ENCODE measurements at places on chromosomes 3 and 15.
A peak's percentile ranks its signal among the peaks of the same experiment; 100 is the strongest.

GRCh38 chr3:194286375-194287146 is 64.6 kb downstream of the CPN2 start:
- no peak for DNase-seq

- no peak for DNase-seq
Measured at GRCh38 chr3:150978566-150979148, 6.1 kb upstream of the CLRN1 start.

GRCh38 chr15:75531041-75531450 is 48.1 kb downstream of the PTPN9 start:
- no peak for DNase-seq

DNA sequence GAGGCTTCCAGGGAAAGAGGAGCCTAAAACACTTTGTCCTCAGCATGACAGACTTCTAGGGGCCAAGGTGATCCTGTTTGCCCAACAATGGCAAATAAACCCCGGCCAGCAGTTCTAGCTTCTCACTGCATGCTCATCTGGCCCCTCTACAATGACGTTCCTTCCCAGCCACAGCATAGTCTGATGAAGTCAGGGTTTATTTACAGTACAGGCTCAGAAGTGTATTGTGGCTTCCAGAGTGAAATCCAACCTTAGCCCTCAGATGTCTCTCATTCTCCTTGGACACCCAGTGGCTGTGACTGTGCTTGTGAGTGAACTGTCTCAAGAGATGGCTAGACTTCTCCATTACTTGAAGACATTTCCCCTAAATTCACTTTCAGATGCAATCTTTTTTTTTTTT is 40.8 kb downstream of the BFSP2 start:
- no peak for DNase-seq

DNA sequence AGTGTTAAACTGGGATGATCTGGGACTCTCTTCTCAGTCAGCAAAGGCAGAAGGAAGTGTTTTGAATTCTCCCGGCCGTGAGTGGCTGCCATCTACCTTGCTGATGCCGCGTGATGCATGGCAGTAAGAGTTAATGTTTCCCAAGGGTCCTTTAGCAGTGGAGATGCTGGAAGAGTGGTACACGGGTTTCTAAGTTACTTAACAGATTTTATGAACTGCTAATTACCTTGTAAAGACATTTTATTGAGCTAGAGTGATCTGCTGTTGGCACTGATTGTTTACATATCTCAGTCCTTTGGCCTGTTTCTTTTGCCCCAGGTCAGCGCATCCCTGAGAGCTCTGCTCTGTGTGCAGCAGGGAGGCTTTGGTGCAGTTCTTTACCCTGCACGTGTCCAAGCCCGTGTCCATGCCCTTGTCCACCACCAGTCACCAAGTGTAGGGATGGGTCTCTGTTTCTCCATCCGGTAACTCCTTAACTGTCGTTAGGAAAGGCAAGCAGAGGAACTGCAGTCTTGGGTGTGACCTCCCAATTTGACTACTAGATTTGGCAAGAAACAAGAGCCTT is 172.3 kb downstream of the SLCO3A1 start:
- DNase-seq, result no peak

DNA sequence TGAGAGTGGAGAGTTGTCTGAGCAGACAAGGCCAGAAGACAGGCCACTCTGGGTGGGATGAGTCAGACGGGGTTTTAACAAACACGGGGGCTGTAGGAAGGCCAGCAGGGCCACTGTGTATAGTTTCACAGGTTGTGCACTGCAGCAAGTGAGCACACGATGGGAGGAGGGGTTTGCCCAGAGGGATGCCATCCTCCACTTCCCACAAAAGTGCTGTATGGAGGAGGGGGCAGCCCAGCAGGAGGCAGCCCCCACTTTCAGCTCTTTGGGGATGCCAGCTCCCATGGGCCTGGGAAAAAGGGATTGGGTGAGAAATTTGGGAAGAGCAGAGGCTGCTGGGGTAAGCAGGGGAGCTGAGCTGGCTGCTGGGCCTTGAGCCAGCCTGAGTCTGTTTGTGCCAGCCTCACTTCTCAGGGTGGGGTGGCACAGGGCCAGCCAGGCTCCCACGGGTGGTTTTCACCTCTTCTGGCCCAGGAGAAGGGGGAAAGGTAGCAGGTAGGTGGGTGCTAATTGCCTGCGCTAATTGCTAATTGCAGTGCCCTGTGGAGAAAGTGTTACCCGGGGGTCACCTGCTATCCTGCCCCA is 6.7 kb downstream of the ZBTB47 start:
- no peak for DNase-seq

GRCh38 chr3:47427866-47428265 is 47.0 kb downstream of the PTPN23 start:
- DNase-seq, result no peak

GRCh38 chr3:99172736-99173657 is 271.5 kb upstream of the DCBLD2 start:
- peak; percentile 10 for DNase-seq

DNA sequence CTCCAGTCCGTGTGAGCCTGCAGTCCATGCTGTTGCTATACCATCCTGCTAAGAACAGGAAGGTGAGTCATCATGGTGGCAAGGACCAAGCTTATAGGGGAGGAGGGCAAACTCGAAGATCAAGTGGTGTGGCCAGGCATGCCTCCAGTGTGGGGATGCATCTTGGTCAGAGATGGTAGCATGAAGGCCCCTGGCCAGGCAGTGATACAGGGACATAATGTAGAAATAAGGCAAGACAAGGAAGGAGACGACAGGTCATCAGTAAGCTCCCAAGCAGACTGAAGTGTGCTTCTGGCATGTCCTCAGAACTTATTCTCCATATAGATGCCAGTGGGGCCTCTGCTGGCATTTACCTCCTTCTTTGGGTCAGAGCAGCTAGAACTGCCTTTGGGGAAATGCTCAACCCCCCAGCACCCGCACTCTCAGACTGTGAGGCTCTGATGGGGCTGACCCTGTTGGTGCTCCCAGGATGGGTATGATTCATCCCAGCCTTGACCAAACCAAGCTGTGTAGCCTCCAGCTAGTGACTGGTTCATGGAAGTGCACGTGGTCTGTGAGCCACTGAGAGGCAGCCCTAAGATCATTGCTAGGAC is 52.5 kb upstream of the ATP2B2 start:
- no peak for DNase-seq

- DNase-seq, result no peak
Measured at GRCh38 chr3:105255350-105255749, 111.4 kb upstream of the ALCAM start.

DNA sequence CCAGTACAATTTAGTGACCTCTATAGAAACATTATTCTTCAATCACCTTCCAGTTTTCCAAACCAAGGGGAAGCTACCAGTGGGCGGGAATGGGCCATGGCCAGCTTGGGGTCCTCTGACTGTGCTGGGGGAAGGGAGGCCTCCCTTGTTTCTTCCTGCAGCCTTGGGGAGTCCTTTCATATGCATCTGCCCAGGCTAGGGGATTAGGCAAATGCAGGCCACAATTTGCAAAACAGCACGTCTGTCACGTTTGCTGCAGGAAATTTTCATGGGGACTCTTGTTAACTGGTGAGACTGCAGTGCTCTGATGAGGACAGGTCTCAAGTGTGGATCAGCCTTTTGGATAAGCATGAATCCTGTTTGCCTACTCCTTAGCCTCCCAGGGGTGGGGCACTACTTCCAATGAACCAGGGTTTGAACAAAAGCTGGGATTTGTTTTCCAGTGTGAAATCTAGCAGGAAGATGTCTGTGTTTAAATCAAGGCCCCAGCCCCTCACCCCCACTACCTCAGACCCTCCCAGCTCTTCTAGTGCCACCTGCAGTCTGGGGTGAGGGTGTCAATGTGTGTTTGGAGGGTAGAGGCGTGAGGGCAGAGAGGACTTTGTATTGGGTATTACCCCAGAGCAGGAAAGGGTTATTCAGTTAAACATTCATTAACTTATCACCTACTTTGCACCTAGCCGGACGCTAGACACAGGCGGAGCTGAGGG is 219.9 kb downstream of the OPA1 start:
- no peak for DNase-seq

DNA sequence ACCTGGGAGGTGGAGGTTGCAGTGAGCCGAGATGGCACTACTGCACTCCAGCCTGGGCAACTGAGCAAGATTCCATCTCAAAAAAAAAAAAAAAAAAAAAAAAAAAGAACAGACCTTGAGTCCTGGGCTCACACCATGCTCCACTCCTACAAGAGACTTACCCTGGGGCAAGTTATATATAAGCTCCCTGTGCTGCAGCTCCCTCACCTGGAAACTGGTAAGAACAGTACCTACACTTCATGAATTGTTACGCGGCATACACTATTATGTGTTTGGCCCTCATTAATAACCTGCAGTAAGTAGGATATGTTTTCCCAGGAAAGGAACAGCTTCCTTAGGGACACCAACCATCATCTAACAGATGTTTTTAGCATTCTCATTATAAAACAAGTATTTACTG is 119.6 kb downstream of the FMN1 start:
- DNase-seq, result no peak

- no peak for DNase-seq
Measured at GRCh38 chr3:22988566-22988965, 214.6 kb upstream of the UBE2E2 start.

GRCh38 chr3:148535001-148535400 is 162.7 kb upstream of the AGTR1 start:
- no peak for DNase-seq

- DNase-seq, result no peak
Measured at GRCh38 chr3:57150113-57150581, 15.0 kb downstream of the IL17RD start.

DNA sequence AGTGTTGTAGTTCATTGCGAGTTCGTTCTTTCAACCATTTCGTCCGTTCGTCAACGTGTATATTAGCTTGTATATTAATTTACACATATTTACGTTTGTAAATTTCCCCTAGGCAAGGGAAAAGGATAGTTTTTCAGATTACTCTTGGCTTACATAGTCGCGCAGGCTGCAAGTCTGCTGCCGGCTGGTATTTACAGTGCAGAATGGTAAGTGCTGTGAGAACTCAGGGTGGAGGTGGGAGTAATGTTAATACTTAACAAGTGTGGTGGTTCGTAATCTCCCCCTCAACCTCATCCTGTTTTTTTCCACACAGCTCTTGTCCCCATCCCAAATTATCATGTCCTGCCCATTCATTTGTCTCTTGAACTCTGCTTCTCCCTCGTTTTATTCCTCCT is 766 bp downstream of the FAM98B start:
- no peak for DNase-seq

- DNase-seq, result no peak
Measured at GRCh38 chr3:119091936-119092677, 53.9 kb upstream of the TEX55 start.

GRCh38 chr15:83278191-83278590 is 6.3 kb downstream of the BNC1 start:
- DNase-seq, result no peak

GRCh38 chr3:32577174-32577573 is 6.5 kb upstream of the DYNC1LI1 start:
- no peak for DNase-seq

GRCh38 chr3:154040283-154040682 is 80.9 kb upstream of the ARHGEF26 start:
- no peak for DNase-seq

- DNase-seq, result no peak
Measured at GRCh38 chr3:72862314-72863090, 14.3 kb upstream of the SHQ1 start.

DNA sequence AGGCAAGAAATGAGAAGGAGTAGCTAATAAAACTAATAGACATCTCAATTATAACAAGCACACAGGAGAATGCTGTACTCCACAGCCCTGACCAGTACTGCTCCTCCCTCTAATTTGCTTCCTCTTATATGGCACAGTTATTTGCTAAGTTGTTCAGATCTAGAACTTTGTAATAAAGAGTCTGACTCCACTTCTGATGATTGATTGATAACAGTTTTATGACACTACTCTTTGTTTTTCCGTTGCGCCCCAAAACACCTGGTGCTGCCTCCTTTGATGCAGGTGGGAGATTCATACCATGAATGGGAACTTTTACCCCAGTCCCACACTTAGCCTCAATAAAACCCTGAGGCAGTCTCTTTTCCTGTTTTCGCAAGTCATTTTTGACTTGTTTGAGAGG is 777.7 kb downstream of the GBE1 start:
- no peak for DNase-seq

GRCh38 chr3:55688154-55688553 is 201.0 kb upstream of the WNT5A start:
- no peak for DNase-seq

DNA sequence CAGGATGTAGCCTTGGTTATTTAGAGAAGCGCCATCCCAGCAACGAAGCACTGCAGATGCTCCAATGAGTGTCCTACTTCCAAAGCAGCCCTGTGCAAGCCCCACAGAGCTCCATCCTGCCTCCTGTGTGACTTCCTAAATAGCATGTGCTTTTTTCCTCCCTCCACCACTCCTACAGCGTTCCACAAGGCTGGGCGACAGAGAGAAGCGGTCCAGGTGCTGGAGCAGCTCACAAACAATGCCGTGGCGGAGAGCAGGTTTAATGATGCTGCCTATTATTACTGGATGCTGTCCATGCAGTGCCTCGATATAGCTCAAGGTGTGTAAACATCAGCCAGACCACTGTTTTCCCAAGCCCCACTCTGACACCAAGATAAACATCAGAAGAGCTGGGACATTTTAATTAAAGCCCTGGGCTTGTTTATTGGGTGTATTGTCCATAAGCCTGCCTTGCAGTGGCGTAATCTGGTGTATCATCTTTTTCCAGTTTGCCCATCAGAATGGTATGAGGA is 22.2 kb upstream of the RHO start:
- DNase-seq, result no peak

DNA sequence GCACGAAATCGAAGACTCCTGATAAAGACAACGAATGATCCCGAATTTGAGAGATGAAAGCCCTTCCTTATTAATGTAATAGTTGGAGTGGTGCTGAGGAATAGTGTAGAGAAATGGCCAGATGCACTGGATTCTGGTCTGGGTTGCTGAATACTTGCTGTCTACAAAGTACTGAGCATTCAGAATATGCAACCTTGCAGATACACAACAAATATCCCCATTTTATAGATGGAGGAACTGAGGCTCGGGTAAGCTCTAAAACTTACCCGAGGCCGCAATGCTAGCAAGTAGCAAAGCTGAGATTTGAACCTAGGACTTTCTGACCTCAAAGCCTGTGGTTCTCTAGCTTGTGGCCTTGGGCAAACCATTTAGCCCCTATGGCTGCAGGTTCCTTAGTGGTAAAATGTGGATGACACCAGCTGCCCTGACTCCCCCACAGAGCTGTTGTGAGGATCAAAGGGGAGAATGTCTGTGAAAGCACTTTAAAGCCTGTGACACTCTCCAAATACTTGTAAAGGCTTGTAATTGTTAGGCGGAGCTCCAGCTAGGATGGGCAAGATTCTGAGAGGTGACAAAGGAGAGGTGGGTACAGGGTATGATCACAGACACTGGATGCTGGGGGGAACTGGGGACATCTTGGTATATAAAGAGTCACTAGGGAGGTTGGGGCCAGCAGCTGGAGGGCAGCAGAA is 39.8 kb downstream of the FOXB1 start:
- DNase-seq, result no peak

DNA sequence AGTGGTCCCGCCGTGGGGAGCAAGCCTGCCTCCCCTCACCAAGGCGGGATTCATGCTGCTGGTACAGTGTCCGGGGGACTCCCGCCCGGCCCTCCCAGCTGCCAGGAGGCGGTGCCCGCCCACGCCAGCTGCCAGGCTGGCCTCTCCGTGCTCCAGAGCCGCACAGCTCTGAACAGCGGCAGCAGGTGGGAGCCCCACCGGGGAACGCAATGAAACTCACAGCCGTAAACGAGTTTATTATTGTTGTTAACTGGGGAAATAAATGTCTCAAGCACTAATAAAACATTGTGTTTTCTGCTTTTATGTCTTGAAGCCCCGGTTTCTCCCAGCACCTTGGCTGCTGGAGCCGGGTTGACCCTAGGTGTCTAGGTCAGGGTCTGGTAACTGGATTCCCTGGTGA is 317.7 kb upstream of the TLE3 start:
- DNase-seq, result no peak
